ENCODE measurements at places on chromosomes 3 and 15.
A peak's percentile ranks its signal among the peaks of the same experiment; 100 is the strongest.

- DNase-seq: peak; percentile 68
Measured at GRCh38 chr15:55279746-55280351, 9.8 kb downstream of the RAB27A start.

- DNase-seq: no peak
Measured at GRCh38 chr15:25416693-25417092, 22.1 kb downstream of the UBE3A start.

DNA sequence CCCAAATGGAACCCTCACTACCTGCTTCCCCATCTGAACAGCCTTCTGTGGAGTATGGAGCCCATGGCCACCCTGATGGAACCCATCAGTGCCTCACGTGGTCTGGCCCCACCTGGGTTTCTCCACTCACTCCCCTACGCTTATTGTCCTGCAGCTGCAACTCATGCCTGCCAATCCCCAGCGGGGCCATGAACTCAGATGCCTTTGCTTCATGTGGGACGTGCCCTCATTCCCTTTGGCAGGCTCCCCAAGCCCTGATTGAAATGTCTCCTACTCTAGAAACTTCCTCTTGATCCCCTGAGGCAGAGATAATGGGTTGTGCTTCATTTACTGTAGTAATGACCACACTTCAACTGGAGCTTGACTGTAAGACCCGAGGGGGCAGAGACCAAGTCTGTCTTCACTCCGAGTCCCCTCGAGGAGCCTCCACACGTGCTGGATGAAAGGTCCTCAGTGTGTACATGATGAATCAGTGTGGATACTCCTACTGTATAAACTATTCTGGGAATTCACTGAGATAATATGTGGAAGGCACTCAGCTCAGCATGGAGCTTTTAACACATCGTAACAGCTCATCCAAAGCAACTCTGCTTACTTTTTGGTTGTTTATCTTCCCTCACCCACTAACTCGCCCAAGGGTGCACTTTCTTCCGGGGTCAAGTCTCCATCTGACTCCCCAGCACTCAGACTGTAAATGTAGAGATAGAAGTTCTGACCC is 232.8 kb upstream of the BHLHE40 start:
- no peak for DNase-seq

GRCh38 chr3:11199902-11200845 is 45.9 kb downstream of the HRH1 start:
- peak; percentile 55 for DNase-seq

DNA sequence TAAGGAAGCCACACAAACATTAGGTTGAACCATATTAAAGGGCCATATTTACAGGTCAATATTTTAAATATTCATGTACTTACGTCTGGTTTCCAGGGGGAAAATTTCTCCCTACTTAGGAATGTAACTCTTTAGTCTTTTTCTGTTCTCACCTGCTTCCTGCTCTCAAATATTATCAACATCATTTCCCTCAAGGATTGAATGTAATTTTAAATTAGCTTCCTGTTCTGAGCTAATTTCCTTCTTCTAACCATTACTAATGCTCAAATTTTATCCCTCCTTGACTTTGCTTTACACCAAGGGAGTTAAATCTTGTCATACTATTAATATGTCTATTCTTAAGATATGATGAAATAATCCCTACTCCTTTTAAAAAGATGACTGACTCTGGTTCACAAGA is 103.4 kb upstream of the UBP1 start:
- DNase-seq: no peak

DNA sequence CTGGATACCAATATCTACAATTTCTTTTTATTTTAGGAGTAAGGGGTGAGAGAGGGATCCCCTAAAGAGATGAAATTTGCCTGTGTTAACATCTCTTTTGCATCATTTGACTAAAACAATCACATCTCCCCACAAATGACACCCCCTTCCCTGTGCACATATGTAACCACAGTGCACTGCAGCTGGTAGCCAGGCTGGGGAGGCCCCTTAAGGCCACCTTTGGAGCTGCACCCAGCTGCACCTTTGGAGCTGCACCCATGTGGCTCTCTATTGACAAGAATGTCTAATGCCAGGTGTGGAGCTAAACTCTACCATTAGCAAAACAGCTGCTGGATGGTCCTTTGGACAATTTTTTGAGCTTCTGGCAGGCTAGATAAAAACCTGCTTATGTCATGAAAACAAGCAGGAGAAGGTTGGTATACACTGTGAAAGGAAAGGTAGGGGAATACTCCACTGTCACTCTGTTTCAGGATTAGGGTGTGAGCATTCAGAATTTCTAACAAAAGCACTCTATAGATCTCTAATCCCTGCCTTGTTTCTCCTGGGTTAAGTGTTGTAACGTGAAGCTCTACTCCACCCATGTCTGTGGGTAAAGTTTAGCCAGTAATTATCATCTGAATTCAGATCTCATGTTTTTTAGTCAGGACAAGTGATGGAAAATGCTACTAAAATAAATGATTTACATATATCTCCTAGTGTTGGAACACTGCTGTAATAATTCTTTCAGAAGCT is 52.1 kb downstream of the TFG start:
- no peak for DNase-seq

GRCh38 chr3:129793319-129793718 is 100.2 kb downstream of the TMCC1 start:
- DNase-seq: peak; percentile 44

- no peak for DNase-seq
Measured at GRCh38 chr15:83283138-83283812, 1.2 kb downstream of the BNC1 start.

DNA sequence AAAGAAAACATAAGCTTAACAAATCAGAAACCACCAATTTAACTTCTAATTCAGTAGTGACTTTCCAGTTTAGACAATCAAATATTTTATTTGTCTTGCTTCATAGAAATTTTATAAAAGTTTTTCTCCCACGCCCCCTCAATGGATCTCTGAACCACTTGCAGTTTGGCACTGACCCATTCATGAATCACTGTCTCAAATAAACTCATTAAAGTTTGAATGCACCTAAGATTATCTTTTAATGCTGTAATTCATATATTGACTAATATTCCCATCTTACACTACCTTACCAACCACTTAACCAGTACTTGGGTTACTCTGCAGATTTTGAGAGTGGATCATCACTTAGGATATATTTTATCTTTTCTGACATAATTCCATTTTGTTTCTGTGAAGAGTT is 880.2 kb downstream of the OTOL1 start:
- DNase-seq: no peak

DNA sequence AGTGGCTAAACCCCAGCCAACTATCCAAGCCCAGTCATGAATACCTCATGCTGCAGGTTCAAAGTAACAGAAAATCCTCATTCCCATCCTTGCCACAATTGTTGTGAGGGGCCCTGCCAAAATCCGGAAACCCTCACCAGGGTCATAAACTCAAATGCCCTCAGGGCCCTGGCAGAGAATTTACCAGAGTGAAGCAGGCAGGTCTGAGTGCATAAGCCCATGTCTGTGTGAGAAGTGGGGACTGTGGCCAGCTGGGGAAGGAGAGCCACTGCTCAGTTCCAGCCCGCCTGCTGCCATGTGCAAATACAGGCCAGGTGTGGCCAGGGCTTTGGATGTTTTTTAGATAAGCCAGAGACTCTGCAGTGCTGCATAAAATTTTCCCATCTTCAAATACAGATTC is 7.0 kb downstream of the CEP152 start:
- DNase-seq: no peak

DNA sequence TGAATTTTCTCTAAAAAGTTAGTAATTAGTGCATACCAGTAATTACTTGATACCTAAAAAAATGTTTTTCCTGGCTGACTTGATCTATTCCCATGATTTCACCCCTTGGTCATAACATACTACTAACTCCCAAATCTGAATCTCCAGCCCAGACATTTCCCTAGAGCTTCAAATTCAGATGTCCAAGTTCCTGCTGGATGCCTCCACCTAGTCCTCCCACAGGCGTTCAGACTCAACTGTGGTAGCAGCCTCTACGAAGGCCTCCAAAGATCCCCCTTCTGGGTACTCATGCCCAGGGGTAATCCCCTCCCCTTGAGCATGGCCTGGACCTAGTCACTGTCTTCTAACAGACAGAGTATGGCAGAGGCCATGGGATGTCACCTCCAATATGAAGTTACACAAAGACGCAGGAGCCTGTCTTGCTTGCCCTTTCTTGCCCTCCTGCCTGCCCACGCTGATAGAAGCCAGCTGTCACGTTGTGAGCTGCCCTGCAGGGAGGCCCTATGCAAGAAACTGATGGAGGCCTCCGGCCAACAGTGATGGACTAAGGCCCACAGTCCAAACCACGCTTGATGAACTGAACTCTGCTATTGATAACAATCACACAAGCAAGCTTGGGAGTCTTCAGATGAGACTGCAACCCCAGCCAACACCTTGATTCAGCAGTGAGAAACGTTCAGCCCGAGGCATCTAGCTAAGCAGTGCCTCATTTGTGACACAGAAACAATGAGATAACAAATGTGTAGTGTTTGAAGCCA is 8.6 kb upstream of the FBN1 start:
- no peak for DNase-seq

DNA sequence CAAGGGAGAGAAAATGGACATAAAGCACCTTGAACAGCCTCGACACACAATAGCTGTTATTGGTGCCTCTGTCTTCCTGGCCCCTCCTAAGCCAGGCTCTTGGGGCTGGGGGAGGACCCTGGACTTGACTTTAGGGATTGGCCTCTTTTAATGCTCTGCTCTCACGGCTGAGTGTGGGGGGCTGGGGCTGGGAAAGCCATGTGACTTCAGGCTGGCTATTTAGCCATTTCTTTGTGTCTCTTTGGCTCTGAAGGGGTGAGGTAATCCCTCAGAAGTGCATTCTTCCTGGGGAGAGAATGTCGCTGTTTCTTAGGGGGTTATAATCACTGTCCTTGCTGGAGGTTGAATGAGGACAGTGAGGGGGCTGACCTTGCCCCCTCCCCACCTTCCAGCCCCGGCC is 26.2 kb downstream of the MAGEF1 start:
- no peak for DNase-seq

- no peak for DNase-seq
Measured at GRCh38 chr15:74442063-74442462, 8.3 kb upstream of the SEMA7A start.

DNA sequence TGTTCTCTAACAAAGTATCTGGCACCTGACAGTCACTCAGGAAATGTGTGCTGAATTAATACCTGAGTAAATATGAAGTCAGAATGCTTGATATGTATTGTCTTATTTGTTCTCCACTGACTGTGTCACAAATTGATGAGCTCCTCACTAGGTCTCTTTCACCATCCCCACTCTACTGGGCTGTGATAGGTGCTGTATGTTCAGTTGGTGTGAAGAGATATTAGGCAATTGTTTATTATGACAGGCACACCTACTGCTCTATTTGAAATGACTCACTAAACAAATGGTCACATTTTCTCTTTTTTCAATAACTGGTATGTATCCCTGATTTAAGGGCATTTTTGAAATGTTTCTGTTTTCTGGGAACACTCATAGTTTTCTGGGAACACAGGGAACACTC is 25.2 kb upstream of the CCDC39 start:
- no peak for DNase-seq

GRCh38 chr3:172321035-172321434 is 127.2 kb downstream of the GHSR start:
- peak; percentile 37 for DNase-seq

- DNase-seq: no peak
Measured at GRCh38 chr15:48871542-48871941, 6.4 kb upstream of the EID1 start.

DNA sequence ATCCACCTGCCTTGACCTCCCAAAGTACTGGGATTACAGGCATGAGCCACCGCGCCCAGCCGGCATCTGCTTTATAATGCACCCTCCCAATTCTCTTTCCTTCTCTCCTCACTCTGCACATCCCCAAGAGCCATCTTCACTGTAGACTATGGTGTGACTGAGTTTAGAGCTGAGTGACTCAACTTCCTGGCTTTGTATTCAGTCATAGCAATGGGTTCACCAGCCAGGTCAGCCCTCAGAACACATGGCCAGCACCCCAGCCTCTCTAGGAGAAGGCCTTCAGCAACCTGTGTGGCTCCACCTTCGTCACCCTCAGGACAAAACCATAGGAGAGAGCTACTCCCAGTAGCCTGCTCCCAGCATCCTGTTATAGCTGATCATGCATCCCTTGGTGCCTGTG is 33.0 kb downstream of the ARID3B start:
- DNase-seq: no peak

DNA sequence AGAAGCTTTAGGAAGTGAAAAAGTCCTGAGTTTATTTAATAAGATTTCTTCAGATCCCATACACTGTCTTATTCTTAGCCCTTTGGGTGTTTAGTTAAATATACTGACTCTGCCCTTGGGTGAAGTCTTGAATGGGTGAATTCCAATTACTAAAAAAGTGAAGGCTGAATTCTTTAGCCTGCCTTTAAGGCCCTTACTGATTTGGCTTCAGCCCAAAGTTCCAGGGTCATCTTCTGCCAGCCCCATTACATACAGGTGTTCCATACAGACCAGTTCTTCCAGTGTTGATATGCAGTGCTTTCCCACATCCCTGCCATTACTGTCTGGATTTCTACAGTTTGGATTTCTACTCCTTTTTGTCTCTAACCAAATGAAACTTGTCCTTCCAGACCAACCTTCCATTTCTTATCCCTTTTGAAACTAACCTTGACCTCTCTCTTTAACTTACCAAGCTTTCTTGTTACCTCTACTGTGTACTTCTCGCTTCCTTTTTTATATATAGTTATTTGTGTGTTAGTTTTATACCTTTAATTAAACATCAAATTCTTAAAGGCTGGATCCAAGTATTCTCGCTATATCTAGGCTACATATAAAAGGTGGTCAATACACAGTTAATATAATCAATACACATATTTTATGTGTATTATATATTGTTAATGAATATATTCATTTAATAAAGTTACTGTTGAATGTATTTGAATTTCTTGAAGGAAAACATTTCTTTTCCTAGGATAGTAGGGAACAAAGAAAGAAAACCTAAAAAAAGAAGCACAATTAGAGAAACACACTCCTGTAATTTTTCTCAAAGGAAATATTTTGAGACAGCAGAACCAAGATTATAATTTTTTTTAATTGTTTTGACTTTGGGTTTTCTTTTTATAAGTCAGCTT is 15.0 kb downstream of the MBNL1 start:
- no peak for DNase-seq

DNA sequence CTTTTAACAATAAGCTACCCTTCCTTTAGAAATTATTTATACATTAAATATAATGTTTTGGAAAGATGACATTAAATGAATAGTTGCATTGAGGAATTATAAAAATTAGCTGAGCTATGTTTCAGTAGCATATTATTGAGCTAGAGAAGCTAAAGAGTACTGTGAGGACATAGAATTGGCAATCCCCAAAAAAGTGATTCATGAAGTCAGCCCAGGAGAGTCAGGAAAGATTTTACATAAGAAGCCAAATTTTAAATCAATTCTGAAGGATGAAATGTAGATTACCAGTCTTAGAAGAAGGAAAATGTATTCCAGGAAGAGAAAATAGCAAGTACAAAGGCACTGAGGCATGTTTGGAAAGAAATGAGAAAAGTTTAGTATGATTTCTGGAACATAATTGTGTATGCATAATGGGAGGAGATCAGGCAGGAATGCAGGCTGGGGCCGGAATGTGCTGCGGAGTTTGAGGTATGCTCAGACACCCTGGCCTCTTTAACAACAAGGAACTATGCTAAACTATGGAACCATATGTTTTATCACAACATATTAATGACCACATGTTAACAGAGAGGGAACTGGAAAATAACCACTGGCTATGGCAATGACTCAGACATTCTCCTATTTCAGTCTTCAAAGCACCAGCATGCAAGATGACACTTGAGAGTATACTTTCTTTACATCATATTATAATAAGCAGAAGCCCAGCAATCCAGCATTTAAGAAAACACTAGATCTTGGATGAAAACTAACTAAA is 103.3 kb upstream of the COL8A1 start:
- DNase-seq: no peak

- no peak for DNase-seq
Measured at GRCh38 chr15:67011617-67012005, 53.8 kb upstream of the SMAD3 start.

Data from suppressor macrophage treated with lipopolysaccharide for 4 hours (primary cell).